HAP-1 (cell line): ENCODE measurements at places on chromosomes 2 and 18.

DNA sequence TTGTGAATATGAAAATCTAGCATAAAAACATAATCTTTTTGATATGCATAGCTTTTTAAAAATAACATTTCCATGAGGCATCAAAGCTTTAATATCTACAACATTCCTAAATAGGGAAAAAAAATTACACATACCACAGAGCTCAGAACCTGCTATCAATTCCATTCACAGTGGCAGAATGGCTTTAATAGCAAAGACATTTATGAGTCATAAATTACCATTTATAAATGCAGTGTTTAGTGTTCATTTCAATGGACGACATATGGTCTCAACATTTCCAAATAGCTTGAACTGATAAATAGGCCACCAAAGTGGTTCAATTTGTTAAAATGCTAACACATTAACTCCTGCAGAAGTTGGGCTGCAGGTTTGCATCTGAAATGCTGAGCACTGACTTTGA is 600.6 kb upstream of the SETBP1 start:
- no peak for DNase-seq

DNA sequence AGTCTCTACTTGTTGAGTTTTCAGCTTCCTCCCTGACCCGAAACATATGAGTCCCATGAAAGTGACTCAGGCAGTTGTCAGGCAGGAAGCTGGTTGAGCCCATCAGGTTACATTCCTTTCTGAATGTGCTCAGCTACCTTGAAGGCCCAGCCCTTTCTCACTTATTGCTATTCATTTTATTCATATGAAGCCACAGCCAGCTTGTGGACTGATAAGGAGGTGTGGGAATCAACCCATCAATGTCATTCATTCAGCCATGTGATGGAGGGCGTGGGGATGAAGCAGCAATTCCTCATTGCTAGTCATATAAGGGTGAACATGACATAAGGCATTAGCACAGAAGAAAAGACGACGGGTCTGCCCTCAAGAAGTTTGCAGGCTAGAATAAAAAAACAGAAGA is 5.3 kb upstream of the VPS4B start:
- no peak for DNase-seq

DNA sequence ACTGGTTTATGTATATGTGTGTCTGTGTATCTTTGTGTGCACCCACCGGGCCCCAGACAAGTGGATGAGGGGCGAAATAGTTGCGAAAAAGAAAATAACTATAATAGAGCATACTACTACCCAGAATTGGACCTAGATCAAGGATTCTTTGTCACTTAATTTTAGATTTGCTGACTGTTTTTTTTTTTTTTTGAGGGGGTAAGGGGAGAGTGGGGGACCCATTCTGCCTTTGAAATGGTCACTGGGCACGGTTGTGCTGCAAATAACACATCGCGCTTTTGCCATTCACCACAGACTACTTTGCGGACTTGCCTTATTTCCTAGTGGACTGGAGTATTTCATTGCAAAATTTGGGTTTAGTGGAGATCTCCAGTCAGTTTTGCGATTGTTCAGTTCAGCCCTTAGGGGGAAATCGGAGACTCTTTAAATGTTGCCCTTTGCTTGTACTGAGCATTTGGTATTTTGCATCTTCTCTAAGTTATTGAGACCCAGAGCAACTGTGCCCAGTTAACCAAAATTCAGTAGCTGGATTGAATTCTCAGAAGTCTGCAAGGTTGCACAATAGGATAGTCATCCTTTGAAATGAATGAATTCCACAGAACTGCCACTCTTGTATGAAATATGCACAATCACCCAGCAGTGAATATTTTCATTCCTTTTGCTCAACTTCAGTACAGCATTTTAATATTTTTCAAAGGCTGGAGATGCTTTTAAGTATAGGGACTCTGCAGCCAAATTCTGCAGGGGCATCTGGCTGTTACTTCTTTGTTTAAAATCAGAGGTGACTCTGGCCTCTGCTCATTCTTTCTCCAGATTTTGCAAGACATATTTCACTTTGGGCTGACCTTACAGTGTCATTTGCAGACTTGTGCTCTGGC is 2.9 kb downstream of the TRIB2 start:
- no peak for DNase-seq

DNA sequence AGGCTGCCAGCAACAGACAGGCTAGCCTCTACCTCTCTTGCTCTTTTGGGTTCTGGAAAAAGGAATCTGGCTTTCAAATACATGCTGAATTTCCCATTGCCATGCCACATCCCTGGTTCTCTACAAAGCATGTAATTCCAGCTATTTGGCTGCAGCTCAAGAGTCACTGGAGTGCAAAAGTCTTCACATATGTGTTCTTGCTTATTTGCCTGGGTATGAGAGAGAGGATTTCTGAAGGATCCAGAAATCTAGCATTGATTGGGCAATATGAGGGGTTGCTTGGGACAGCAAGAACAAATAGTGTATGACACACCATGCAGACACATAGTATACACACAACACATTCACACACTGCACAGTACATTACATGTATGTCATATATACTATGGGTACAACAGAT is 30.7 kb upstream of the LGALSL start:
- no peak for DNase-seq

DNA sequence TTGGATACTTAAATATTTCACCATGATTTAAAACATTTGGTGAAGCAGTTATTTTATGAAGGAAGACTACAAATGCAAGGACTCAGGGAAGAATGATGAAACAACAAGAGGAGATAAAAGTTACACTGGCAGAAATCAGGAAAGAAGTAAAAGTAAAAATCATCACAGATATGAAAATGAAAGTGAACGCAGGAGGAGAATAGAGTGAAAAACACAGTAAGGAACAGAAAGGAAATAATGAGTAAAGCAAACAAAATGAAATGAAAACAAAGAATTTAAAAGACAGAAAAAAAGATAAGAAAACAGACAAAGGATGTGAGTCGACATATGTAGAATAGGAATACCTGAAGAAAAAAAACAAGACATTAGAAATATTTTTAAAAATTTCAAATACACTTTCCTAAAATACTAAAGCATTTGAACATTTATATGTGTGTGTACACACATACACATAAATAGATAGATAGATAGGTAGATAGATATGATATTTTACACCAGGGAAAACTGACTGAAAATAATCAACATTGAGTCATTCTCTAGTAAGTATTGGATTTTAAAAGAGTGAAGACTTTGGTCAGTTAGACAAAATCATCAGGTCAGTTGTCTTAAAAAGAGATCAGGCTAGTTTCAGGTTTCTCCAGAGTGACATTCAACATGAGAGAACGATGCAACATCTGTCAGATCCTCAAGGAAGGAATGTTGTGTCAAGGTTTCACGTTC is 12.1 kb upstream of the KDSR start:
- no peak for DNase-seq

GRCh38 chr2:16652296-16653082 is 13.1 kb downstream of the CYRIA start:
- no peak for DNase-seq
